ENCODE measurements at places on chromosomes 16 and 17.

DNA sequence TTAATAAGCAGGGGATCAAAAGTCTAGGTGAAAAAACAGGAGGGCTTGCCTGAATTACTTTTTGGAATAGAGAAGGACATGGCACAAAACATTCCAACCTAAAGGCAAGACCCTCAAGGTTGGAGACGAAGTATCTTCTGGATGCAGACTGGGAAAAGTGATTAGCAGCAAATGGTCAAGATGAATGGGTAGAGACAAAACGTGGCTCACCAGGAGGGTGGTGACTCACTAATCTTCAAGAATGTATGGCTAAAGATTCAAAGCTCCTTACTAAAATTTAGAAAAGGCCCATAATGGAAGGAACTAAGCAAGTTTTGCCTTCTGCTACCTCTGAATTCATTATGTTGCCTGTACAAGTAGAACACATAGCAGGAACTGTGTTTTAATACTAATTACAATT, 469.5 kb upstream of the RBFOX1 start:
- DNase-seq, result no peak

DNA sequence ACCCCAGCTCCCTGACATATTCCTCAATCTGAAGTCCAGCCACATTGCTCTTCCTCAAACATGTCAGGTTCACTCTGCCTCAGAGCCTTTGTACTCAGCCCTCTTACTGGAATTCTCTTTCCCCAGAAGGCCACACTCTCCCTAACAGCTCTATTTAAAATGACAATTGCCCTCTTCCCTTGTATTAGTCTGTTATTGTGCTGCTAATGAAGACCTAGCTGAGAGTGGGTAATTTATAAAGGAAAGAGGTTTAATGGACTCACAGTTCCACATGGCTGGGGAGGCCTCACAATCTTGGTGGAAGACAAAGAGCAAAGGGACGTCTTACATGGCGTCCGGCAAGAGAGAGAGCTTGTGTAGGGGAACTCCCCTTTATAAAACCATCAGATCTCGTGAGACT, 46.0 kb downstream of the HS3ST2 start:
- no peak for DNase-seq

DNA sequence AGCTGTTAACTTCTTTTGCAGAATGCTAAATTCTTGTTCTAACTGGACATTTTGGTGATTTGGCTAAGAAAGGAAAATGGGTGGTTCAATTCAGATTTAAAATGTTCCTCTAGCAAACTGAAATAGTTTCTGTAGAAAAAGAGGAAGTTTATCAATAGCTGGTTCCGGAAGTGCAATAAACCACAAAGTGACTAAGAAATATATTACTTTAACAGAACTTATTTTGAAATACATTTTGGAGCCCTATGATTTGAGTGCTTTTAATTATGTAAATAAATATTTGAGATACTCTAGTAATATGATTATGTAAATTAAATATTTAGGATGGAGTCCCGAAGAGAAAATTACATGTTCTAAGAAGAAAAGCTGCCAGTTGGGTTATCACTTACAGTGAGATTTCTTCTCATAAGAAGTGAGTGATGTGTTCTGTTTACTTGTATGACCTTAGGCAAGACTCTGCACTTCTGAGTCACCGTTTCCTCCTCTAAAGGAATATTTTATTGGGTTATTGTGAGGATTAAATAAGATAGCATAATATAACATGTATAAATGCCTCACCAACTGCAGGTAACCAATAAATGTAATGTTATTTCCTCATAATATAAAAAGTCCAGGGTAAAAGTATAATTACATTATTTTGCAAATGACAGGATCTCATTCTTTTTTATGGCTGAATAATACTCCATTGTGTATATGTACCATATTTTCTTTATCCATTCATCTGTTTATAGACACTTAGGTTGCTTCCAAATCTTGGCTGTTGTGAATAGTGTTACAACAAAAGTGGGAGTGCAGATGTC, at the start of gene EVI2B:
Gene EVI2B (minus strand): TSS at position 73 of the 800 bp plus-strand sequence. CDS start 8,445 bp downstream, outside the sequence.
- DNase-seq, result peak; percentile 78

GRCh38 chr17:66525338-66525737, 222.9 kb downstream of the PRKCA start:
- DNase-seq, result no peak

DNA sequence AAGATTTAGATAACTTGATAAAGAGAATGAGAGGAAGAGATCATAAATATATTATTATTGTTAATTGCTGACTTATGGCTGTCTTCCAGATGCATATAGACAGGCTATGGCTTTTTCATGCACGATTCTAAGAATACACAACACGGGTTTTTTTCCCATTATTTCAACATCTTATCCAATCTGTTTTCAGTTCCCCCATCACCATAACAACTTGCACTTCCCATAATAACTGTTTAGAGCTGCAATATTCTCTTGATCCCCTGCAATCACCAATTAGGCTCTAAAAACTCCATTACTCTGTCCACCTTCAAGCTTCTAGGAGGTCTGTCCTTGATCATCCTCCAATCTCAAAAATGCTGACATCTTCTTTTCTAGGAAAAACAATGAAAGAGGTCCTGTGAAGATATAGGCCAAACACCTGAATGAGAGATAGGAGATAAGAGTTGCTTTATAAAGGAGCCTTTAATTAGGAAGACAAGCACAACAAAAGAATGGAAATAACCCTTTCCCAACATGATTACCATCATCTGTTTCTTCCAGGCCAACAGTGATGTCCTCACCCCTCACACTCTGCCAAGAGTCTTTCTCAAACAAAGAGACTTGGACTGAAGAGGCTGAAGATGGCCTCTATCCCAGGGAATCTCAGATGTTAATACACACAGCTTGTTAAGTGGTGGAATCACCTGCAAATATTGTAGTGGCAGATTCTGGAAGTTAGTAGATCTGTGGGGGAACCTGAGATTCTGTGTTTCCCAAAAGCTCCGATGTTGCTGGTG, 32.2 kb upstream of the CCL2 start:
- DNase-seq, result no peak

GRCh38 chr16:53546988-53547391, 44.0 kb upstream of the AKTIP start:
- DNase-seq, result peak; percentile 23

GRCh38 chr17:49901460-49902331, 53.8 kb upstream of the TAC4 start:
- DNase-seq, result no peak

- DNase-seq, result no peak
These were observed 62.9 kb downstream of the JPH3 start for GRCh38 chr16:87665193-87665592.

DNA sequence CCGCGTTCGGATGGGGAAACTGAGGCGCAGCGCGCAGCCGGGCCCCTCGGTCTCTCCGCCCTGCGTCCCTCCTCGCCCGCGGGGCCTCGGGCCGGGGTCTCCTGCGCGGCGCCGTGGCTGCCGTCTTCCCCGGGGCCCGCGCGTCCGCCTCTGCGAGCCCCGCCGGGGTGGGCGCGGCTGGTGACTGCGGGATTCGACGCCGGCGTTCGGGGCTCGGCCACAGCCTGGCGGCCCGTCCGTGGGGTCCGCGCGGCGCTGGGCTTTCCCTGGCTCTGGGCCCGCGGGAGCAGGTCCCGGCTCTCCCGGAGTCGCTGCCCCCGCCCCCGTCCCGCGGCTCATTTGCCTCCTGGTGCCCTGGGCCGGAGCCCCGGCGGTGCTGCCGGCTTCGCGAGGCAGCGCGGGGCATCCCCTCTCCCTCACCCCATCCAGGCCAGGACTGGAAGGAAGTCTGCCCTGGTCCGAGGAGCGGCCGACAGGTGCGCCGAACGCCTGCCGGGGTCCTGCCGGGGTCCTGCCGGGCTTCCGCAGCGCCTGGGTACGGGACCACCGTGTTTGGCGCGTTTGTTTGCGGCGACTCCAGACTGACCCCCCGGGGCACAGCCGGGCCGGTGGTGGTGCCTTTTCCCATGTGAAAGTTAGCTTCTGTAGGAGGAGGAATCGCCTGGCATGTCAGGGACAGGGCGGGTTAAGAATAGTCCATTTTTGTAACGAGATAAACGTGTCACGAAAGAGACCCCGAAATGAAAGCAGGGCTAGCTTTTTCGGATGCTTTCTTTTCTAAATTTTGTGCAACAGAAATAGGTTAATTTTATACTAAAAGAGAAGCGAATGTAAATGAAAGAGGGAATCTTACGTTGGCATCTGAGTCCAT, 671 bp downstream of the CHMP6 start:
- DNase-seq, result no peak

DNA sequence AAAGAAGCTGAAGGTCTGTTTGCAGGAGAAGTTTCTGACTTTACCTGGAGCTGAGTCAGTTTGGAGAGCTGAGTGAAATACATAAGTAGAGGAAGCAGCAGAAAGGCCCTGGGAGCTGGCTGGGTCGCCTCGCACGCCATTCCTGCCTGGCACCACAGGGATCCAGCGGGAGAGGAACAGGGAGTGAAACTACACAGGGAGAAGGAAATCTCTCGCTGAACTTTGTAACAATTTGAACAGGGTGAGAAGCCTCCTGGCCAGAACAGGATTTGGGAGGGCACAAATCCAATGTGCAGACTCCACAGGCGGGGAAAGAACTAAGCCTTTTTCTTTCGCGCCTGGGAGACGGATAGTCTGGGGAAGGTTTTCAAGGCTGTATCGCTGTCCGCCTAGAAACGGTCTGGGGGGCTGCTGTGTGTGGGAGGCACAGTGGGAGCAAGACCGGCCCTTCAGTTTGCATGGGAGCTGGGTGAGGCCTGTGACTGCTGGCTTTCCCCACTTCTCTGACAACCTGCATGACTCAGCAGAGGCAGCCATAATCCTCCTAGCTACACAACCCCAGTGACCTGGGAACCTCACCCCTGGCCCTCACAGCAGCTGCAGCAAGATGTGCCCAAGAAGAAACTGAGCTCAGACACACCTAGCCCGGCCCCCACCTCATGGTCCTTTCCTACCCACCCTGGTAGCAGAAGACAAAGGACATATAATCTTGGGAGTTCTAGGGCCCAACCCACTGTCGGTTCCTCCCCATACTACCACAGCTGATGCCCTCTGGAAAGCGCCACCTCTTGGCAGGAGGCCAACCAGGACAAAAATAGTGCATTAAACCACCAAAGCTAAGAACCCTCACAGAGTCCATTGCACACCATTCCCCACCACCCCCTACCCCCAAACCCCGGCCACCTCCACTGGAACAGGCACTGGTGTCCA, 778.6 kb downstream of the KCNJ2 start:
- DNase-seq, result no peak

- peak; percentile 33 for DNase-seq
These were observed 727 bp upstream of the TENT4B start for GRCh38 chr16:50152351-50152806.

GRCh38 chr17:17225901-17226300, 11.1 kb downstream of the FLCN start:
- no peak for DNase-seq

- peak; percentile 96 for DNase-seq
These were observed 12.8 kb downstream of the PECAM1 start for GRCh38 chr17:64377769-64378282.

- DNase-seq, result no peak
These were observed 7.5 kb downstream of the MTSS2 start for GRCh38 chr16:70678121-70678897.

DNA sequence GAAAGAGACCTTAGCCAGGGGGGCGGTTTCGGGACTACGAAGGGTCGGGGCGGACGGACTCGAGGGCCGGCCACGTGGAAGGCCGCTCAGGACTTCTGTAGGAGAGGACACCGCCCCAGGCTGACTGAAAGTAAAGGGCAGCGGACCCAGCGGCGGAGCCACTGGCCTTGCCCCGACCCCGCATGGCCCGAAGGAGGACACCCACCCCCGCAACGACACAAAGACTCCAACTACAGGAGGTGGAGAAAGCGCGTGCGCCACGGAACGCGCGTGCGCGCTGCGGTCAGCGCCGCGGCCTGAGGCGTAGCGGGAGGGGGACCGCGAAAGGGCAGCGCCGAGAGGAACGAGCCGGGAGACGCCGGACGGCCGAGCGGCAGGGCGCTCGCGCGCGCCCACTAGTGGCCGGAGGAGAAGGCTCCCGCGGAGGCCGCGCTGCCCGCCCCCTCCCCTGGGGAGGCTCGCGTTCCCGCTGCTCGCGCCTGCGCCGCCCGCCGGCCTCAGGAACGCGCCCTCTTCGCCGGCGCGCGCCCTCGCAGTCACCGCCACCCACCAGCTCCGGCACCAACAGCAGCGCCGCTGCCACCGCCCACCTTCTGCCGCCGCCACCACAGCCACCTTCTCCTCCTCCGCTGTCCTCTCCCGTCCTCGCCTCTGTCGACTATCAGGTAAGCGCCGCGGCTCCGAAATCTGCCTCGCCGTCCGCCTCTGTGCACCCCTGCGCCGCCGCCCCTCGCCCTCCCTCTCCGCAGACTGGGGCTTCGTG, at the start of gene MAPT:
Gene MAPT (plus strand): TSS at position 533 of the 763 bp plus-strand sequence. CDS start 67,784 bp downstream, outside the sequence.
- peak; percentile 94 for DNase-seq

DNA sequence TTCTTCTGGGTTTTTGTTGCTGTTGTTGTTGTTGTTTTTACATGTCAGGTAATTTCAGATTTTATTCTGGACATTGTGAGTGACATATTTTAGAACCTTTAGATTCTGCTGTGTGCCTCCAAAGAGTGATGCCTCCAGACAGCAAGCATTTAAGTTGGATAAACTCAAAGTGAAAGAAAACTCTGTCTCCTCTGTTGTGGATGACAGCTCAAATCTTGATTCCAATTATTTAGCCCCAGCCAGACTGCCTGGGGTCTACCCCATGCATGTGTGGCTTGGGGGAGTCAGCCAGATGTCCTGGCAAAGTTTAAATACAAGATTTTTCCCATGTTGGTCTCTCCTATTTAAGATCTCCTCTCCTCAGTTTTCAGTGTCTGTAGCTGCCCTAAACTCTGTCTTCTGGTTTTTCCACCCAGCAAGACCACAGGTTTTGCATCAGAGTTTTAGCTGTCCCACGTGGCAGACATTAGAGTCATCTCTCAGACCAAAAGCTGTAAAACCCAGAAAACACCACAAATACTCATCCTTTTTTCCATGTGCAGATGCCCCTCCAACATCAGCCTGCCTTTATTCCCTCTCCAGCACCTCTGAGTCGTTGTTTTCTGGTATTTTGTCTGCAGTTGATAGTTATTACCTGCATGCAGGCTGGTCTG, 19.4 kb upstream of the ZNF469 start:
- DNase-seq, result no peak

DNA sequence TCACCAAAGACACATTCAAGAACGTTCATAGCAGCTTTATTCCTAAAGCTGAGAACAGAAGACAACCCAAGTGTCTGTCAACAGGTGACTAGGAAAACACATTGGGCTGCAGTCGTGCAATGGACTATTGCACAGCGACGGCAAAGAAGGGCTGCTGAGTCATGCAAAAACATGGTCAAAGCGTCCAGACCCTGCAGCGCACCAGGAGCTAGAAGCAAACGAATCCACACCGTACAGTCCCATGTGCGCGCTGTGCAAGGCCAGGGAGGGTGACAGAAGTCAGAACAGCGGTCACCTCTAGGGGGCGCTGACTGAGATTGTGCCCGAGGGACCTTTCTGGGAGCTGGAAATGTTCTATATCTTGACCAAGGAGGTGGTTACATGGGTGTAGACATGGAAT, 266.4 kb downstream of the MAF start:
- DNase-seq, result no peak

GRCh38 chr17:61460796-61461585, 8.8 kb downstream of the TBX4 start:
- DNase-seq, result no peak

- DNase-seq, result no peak
These were observed 291.5 kb upstream of the AXIN2 start for GRCh38 chr17:65852911-65853310.

GRCh38 chr17:80991645-80992076, at the start of gene CHMP6:
CHMP6 (plus strand) TSS chr17:80991841; CDS start chr17:80991919, 78 bp downstream.
- DNase-seq, result peak; percentile 79
